Natural killer cell (primary cell): ENCODE measurements at places on chromosomes 5 and 9. TPM values are rescaled to one million over a fixed set of nuclear protein-coding genes. Genes with fewer than 3 reads are reported as not detected.

- no peak for DNase-seq
Measured at GRCh38 chr9:85041466-85042137, 372.1 kb downstream of the NTRK2 start.

DNA sequence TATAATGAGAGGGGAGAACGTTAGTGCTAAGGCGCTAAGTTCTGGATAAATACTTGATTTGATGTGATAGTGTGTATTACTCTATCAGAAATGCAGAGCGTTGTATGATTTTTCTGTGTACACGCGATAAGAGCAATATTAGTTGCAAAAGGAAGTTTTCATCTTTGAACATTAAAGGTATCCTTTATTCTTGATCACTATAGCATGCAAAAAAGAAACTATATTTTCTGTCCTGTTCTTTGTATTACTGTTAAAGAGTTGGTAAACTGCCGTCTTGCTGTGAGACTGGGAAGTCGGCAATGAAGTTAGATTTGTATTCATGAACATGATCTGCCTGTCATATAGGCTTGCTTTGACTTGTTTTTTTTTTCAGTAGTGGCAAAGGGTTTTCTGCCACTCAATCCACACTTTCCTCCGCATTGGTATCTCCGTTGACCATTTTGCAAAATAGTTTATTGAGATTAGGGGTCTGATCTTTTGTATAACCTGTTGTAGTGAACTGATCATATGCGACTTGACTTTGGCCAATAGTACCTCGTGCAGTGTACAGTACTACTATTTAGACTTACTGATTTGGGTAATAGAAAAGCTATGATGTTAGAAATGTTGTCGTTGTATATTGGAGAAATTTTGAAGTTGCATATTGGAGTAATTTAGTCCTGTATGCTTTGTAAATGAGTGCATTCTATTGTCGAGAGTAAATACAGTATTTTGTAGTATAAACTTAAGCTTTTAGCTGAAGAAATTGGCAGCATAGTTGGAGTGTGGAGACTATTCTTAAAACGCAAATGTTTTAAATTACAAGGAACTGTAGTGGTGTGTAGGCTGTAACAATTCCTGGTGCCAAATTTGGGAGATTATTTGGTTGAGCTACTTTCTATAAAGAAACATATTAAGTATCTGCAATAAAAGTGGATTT lies 1.7 kb downstream of the DENND4C start:
- DNase-seq, result no peak

Gene SH3RF2
- total RNA-seq, result 0.28 TPM

DNA sequence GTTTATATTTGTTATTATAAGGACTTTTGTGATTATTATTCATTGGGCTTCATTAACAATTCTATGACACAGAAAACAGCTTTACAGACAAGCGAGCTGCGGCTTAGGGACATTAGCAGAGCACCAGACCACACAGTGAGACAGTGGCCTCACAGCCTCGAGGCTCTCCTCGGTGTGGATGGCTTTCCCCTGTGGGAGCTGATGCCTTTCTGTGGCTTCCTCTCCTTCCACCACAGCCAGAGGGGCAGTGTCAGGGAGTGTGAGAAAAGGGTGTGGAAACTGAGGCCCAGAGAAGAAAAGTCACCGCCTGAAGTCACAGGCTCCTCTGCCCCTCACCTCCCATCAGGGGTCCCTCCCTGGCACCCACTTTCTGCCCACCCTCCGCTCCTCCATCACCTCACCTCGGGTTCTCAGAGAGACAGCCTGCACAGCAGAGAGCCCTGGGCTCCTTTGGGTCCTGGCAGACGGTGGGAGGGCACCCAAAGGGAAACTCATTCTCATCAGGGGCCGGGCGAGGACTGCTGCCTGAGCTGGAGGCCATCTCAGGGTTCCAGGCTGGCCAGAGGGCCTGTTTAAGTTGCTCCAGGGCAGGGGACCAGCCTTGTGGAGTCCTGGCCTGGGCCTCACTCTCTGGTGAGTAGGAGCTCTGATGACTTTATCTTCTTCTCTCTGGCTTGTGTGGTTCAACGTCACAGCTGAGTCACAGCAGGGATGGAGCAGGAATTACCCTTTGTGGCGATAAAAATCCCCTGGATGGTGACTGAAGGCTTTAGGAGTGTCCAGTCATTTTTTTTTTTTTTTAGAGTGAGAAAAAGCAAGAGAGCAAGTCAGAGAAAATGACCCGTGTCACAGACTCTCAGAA lies 830 bp downstream of the TRAF1 start:
- DNase-seq, result peak; percentile 91

DNA sequence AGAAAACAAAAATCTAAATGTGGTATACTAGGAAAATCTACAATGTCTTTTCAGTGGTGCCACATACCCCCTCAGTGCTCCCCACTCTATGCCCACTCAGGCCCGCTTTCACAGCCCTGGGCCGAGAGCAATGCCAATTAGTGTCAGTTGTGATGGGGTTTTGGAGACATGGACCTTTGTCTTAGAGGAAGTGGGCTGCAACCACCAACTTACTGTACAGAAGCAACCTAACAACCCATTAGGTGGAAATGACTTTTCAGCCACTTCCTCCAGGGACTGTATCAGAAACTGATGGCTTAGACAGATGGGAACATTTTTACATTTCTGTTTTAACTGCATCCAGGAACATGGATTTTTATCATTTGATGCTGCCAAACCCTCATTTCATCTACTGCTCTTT lies 268.0 kb downstream of the BNC2 start:
- DNase-seq, result no peak
